DMS79 treated with DMSO at 0.1 percent for 48 hours (cell line): ENCODE measurements at places on chromosomes 1 and 21.

GRCh38 chr1:111576547-111576946 lies 43.0 kb upstream of the RAP1A start:
- DNase-seq, result no peak

DNA sequence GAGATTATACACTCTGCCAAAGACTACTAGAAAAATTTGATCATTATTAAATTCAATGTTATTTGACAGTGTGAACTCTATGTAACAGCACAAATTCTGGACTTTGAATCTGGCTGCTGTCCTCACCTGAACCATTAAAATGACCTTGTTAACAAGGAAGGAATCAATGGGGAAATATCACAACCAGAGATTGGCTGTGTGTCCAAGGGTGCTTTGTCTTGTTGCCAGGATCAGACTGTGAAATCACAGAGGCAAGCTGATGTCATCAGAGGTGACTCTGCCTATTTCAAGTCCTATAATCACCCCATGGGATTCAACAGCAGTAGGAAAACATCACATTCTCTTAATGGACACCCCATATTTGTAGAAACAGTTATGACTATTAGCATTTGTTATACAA lies 46.8 kb downstream of the ADAMTS5 start:
- no peak for DNase-seq

GRCh38 chr1:233094691-233095090 lies 144.3 kb downstream of the NTPCR start:
- DNase-seq, result no peak

DNA sequence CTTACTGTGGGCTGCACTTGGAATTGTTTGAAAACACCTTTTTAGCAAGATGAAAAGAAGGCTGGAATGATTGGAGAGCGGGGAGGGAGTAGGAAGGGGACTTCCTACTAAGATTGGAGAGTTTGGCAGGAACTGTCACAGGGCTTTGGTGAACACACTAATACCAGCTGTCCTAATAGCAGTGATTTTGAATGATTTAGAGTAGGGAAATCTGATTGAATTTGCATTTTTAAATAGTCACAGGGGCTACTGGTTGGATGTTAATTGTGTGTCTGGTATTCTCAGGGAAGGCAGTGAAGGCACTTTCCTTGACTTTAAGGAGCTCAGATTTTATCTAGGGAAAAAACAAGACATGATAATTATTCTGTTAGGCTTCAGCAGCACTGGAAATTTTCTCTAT lies 2.5 kb upstream of the HMGCL start:
- no peak for DNase-seq

GRCh38 chr1:153231785-153232184 lies 14.4 kb downstream of the PRR9 start:
- DNase-seq, result no peak

GRCh38 chr1:22500471-22500870 lies 48.8 kb downstream of the ZBTB40 start:
- DNase-seq, result peak; percentile 84

- no peak for DNase-seq
Observed at GRCh38 chr1:85449356-85449755, 15.6 kb downstream of the DDAH1 start.
